ENCODE measurements at places on chromosomes 13 and 19.

DNA sequence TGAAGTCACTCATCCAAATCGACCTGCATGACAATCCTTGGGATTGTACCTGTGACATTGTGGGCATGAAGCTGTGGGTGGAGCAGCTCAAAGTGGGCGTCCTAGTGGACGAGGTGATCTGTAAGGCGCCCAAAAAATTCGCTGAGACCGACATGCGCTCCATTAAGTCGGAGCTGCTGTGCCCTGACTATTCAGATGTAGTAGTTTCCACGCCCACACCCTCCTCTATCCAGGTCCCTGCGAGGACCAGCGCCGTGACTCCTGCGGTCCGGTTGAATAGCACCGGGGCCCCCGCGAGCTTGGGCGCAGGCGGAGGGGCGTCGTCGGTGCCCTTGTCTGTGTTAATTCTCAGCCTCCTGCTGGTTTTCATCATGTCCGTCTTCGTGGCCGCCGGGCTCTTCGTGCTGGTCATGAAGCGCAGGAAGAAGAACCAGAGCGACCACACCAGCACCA, 5.9 kb downstream of the SLITRK5 start:
- DNase-seq = no peak

GRCh38 chr19:48591021-48591420, 15.5 kb upstream of the SPACA4 start:
- DNase-seq = no peak

- no peak for DNase-seq
Observed at GRCh38 chr19:1959928-1960589, 19.1 kb downstream of the CSNK1G2 start.

DNA sequence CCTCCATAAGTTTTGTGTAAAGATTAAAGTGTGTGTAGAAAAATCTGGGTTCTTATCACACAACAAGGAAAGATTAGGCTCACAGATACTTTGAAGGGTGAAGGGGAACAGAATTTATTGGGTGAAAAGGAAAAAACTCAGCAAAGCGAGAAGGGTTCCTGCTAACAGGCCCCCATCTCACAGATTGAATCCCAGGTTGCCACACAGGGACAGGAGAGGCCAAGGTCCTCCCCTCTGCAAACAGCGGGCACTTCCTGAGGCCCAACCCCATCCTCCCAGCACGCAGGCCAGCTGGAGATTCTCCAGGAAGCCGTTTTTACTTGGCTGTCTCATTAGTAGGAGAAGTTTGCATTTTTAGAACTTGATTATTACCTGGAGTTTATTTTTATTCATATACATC, 15.2 kb upstream of the ERCC5 start:
- peak; percentile 1 for DNase-seq

GRCh38 chr13:58950911-58951310, 1212.8 kb downstream of the DIAPH3 start:
- DNase-seq = no peak

GRCh38 chr19:48613852-48614435, 932 bp downstream of the FAM83E start:
- DNase-seq = no peak

DNA sequence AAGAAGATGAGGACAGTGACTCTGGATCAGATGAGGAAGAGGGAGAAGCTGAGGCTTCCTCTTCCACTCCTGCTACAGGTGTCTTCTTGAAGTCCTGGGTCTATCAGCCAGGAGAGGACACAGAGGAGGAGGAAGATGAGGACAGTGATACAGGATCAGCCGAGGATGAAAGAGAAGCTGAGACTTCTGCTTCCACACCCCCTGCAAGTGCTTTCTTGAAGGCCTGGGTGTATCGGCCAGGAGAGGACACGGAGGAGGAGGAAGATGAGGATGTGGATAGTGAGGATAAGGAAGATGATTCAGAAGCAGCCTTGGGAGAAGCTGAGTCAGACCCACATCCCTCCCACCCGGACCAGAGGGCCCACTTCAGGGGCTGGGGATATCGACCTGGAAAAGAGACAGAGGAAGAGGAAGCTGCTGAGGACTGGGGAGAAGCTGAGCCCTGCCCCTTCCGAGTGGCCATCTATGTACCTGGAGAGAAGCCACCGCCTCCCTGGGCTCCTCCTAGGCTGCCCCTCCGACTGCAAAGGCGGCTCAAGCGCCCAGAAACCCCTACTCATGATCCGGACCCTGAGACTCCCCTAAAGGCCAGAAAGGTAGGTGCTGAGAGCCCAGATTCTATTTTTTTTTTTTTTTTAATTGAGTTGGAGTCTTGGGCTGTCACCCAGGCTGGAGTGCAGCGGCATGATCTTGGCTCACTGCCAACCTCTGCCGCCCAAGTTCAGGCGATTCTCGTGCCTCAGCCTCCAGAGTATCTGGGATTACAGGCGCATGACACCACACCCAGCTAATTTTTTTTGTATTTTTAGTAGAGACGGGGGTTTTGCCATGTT, 2.3 kb downstream of the PPP1R15A start:
- no peak for DNase-seq

DNA sequence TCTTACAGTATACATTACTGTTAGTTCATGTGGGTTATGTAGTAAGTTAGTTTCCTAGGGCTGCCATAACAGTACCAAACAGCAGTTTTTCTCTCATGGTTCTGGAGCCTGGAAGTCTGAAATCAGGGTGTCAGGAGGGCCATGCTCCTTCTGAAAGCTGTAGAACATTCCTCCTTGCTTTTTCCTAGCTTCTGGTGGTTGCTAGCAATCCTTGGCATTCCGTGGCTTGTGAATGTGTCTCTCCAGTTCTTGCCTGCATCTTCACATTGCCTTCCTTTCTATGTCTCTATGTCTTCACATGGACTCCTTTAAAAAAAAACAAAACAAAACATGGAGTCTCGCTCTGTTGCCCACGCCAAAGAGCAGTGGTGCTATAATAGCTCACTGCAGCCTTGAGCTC, 95.4 kb downstream of the WDFY2 start:
- DNase-seq = no peak

- no peak for DNase-seq
Observed at GRCh38 chr13:48165063-48165462, 67.9 kb upstream of the ITM2B start.

- DNase-seq = no peak
Observed at GRCh38 chr13:83183439-83184149, 698.7 kb downstream of the SLITRK1 start.

- no peak for DNase-seq
Observed at GRCh38 chr13:21537105-21537504, 66.9 kb downstream of the MICU2 start.

- peak; percentile 96 for DNase-seq
Observed at GRCh38 chr19:45130888-45131615, 29.7 kb downstream of the NKPD1 start.

DNA sequence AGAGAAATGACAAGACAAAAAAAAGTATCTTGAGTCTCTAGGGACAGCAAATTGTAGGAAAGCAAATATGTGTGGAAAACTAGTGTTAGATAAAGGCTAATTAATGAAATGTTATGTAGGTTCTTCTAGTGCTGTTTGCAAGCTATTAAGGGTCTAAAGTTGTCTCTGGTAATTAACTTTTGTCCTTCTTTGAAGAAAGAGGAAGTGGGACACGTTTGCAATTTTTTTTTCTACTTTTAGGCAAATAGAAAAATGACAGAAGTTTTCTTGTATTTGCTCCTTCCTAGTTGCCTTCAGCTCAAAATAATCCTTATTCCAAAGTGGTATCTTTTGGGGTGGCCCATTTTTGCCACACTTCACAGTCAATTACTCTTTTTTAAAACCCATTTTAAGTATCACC, 1877.7 kb upstream of the PRR20A start:
- no peak for DNase-seq

DNA sequence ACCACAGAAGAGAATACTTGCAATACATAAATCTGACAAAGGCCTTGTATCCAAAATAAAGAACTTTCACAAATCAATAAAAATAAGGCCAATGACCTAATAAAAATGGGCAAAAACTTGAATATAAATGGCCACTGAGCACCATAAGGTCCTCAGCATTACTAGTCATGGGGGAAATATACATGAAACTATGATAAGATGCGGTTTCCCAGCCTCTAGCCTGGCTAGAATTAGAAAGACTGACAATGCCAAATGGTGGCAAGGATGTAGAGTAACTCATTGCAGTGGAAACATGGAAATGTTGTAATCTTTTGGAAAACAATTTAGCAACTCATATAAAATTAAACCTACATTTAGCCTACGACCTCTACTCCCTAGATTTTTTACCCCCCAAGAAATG, 227.1 kb downstream of the GGACT start:
- DNase-seq = no peak

- DNase-seq = no peak
Observed at GRCh38 chr19:53131085-53131590, 1.6 kb downstream of the ZNF415 start.

DNA sequence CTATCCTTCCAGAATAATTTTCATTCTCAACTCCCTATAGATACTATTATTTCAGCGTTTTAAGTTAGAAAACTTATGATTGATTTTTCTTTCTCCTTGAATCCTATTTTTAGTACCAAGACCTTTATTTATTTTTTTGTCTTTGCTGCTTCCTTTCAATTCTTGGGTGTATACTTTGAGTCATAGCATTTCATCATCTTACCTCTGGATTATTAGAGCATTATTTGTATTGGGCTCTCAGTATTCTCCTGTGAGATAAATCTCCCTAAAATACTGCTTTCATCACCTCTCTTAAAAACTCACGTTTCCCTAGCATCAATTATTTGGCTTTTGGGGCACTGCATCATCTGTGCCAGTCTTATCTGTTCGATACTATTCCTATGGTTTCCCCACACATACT, 222.8 kb downstream of the POSTN start:
- no peak for DNase-seq

DNA sequence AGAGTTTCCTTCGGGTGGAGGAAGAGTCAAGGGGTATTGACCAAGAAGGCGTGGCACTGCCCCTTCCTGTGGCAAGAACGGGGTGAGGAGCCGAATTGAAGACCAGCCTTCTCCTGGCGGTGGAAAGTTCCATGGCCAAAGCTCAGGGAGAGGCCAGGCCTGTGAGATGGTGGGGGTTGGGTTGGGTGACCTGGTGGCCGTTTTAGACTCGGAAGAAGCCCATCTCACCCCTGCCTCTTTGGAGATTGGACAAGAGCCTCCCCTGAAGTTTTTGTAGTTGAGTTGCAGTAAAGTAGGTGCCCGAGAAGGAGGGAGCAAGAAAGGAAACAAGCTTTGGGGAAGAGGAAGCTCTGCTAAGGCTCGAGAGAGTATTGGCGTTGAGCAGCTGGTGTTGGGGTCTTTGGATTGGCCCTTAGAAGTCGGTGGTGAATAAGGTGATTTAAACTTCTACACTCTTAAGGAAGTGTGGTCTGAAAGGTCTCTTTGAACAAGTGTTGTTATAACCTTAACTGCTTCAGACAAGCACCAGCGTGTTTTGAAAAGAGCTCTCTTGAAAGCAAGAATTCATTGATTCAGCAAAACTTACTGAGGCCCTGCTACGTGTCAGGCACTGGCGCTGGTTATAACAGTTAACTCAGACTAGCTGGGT, 964 bp downstream of the SPINT2 start:
- peak; percentile 43 for DNase-seq

GRCh38 chr19:57786286-57786685, 16.8 kb downstream of the ZNF586 start:
- no peak for DNase-seq

DNA sequence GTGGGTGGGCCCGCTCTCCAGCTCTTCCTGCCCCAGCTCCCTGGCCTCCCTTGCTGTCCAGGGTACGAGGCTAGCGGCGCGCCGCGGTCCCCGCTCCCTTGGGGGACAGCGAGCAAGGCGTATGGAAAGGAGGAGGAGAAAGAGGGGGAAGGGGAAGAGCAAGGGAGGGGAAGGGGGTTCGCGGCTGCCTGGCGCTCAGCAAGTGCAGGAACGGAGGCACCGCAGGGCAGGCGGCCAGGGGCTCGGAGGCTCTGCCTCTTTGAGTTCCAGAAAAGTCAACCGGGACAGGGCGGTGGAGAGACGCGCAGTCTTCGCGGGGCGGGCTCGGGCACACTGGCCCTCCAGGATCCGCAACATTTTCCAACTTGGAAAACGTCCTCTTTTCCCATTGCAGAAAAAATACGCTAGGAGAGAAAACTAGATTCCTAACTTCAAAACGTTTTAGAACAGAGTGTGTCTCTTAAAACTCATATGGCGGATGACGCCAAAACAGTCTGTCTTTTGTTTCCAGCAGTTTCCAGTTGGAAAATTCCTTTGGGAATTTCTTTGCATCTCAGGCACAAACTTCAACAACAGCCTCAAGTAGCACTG, 23.1 kb upstream of the TNFRSF19 start:
- no peak for DNase-seq

DNA sequence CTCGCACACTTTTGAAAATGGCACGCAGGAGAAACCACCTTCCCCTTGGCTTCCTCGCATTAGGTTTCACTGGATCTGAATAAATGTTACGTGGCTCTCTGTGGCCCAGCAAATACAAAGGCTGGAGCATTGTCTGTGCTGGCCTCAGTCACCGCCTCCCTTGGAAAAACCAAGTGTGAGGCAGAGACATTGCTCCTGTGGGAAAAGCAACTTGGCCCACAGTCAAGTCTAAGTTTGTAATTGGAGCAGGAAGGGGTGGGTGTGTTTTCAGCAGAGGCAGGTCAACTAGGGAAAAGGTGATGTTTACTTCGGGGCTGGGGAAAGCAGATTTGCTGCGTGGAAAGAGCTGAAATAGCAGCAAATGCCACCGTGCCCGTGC, 101.6 kb downstream of the IRS2 start:
- DNase-seq = peak; percentile 15

DNA sequence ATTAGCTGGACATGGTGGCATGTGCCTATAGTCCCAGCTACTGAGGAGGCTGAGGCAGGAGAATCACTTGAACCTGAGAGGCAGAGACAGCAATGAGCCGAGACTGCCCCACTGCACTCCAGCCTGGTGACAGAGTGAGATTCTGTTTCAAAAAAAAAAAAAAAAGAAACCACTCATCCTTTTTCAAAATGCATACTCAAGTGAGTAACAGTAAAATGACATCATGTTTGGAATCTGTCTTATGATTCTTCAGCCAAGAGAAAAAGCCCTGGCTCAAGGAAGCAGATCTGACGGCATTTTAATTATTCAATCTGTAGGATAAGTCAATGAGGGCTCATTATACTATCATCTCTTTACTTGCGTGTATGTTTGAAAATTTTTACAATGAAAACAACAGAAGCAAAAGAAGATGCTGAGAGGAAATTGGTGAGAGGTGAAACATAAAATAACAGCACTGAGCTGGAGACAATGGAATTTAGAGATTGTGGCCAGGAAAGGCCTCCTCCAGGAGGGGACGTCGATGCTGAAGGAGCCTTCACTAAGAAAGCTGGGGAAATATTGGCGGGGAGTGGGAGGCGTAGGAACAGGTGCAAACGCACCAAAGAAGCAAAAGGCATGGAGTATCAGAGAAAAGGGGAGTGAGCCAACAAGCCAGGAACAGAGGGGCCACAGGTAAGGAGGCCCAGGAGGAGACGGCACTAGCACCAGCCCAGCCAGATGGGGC, 12.9 kb upstream of the CCNE1 start:
- no peak for DNase-seq

- no peak for DNase-seq
Observed at GRCh38 chr19:40216777-40217026, 1.5 kb downstream of the TTC9B start.

DNA sequence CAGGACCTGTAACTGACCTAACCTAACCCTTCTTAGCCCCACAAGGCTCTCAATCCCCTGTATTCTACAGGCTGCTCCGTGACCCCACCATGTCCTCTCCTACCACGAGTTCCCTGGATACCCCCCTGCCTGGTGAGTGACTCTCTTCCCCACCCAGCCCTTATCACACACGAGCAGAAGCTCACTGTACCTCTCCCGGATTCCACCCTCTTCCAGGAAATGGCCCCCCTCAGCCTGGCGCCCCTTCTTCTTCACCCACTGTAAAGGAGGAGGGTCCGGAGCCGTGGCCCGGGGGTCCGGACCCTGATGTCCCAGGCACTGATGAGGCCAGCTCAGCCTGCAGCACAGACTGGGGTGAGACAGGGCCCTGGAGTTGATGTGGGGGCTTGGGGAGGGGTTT, 1.3 kb downstream of the NR1H2 start:
- DNase-seq = no peak

All from NCI-H510A treated with DMSO at 0.1 percent for 48 hours (cell line).